ENCODE measurements at places on chromosomes 1 and 21.

GRCh38 chr1:29171089-29171488, 10.6 kb downstream of the SRSF4 start:
- DNase-seq: no peak

GRCh38 chr21:25980710-25981109, 189.9 kb downstream of the APP start:
- no peak for DNase-seq

DNA sequence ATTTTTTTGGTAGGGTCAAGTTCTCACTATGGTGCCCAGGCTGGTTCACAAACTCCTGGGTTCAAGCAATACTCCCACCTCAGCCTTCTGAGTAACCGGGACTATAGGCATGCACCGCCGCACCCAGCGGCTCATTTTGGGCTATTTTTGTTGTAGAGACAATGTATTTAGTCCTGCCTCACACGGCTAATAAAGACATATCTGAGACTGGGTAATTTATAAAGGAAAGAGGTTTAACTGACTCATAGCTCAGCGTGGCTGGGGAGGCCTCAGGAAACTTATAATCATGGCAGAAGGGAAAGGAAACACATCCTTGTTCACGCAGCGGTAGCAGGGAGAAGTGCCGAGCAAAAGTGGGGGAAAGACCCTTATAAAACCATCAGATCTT, 4.2 kb downstream of the CELA2A start:
- DNase-seq: no peak

- DNase-seq: no peak
These were observed 61.3 kb downstream of the GRIK3 start for GRCh38 chr1:36973056-36973455.
